ENCODE measurements at places on chromosomes 4 and X. TPM values are rescaled to one million over a fixed set of nuclear protein-coding genes. Genes with fewer than 3 reads are reported as not detected.

Gene ZCCHC18
- total RNA-seq, result 2.1 TPM

Gene PHKA1
- total RNA-seq, result 7.5 TPM

Gene GASK1B
- 25.8 TPM for total RNA-seq

Gene POU4F2
- not detected for total RNA-seq

Gene AVPR2
- not detected for total RNA-seq

Gene PQBP1
- 88.2 TPM for total RNA-seq

Gene COL4A5
- total RNA-seq, result 57.1 TPM

Gene TCEAL8
- total RNA-seq, result 68.4 TPM

Gene NR0B1
- 0.25 TPM for total RNA-seq

Gene UCHL1
- 1,154 TPM for total RNA-seq

GRCh38 chr4:101141855-101142254 lies 205.5 kb downstream of the PPP3CA start:
- DNase-seq, result no peak

DNA sequence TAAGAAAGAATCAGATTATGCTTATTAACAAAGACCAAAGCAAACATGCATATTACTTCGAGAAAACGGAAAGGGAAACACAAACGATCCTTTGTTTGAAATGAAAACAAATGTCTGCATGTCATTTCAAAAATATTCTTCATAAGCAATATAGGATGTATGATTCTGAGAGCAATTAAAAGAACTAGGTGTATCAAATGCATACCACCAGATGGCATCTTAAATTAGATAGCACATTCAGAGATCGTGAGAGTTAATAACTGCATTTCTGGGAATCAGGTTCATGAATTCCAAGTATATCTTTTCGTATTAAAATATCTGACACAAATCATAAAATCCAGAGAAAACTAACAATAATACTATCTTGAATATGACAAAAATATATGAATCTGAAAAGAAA lies 159.5 kb downstream of the PPP3CA start:
- DNase-seq, result no peak

DNA sequence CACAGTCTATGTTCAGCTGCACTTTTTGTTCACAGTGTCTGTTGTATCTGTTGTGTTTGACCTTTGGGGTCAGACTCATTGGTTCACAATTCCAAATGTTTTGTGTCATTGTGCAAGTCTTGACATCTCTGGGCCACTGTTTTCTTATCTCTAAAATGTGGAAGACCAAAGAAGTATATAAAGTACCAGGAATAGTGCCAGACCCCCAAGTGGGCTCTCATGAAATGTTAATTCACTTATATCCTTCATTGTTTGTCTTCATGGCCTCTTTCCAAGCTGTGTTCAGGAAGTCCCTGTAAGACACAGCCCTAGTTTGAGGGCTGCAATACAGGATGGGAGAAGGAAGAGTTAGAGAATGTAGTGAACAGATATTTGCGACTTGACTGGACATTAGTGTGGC lies 468.3 kb upstream of the BOD1L1 start:
- no peak for DNase-seq

DNA sequence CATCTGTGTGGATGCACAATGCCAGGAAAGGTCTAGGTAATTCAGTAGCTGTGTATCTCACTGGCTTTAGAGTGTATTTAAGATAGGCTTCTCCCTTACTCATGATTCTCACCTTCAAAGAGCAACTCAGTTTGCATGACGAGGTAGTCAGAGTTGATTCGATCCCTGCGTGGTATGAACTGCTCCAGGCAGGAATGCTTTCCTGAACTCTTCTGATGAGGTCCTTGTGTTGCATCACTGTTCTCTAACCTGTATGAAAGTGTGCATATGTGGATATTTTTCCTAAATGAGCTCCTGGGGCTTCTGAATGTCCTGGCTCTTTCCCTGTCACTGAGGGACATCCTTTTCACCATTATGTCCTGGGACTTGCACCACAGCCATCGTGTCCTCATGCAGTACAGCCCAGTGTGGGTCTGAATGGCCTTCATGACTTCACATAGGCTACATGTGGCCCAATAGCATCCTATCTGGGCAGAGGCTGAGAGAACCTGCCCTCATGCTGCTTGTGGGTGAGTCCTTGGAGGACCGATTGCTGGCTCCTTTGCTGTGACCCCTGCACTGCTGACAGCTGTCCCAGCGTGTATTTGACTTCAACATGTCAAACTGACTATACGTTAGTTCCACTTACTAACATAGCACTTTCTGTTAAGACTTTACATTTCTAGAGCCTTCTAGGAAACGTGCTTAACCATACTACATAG lies 65.3 kb upstream of the WDR1 start:
- DNase-seq, result no peak

DNA sequence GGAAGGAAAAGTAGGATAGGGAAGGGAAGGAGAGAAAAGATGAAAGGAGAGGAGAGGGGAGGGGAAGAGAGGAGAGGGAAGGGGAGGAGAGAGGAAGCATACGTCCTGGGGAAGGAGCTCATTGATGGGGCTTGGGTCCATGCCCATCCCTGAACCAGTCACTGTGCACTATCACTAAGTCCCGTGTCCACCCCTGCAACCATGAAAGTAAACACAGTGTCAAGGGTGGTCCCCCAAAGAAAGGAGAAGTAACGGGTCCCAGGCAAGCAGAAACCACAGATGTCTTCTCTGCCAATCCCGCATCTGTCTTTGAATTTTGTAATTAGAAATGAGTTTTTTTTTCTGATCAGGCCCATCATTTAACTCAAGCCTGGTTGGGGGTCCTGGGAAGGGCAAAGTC lies 55.2 kb downstream of the LGI2 start:
- no peak for DNase-seq

DNA sequence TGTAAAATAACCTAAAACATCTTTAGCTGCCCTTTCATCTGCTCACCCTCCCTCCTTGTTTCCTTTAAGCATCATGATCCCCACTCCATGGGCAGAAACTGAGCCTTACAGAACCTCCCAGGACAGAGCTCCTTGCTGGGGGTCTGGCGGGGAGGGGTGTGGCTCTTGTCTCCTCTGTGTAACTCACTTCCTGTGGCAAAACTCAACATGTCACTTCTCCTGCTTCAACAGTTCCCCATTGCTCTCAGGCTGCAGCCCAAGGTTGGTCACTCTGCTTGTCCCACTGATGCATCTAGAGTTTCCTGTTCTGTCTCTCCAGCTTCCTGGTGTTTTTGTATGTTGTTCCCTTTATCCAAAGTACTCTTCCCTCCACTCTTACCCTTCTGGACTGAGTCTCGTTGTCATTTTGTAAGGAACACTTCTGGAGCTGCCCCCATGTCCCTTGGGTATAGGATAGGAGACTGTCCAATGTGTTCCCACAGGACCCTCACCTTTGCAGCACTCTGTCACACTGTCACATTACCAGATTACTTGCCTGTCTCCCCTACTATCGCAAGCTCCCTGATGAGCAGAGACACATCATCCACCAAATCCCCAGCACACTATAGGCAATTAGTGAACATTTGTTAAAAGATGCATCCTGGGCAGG lies 19.6 kb downstream of the TMEM31 start:
- no peak for DNase-seq

DNA sequence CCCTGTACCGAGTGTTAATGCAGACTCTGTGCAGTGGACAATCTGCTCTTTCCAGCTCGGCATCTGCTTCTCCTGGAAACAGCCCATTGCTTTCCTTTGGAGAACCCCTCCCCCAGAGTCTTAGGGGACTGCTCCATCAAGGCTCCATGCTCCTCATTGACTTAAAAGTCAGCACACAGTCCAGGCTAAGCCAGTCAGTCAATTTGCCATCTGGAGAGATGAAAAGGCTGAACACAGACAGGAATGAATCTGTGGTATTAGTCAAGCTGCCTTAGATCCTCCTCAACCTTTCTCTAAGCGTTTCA lies 20.3 kb downstream of the ATP8A1 start:
- DNase-seq, result no peak

DNA sequence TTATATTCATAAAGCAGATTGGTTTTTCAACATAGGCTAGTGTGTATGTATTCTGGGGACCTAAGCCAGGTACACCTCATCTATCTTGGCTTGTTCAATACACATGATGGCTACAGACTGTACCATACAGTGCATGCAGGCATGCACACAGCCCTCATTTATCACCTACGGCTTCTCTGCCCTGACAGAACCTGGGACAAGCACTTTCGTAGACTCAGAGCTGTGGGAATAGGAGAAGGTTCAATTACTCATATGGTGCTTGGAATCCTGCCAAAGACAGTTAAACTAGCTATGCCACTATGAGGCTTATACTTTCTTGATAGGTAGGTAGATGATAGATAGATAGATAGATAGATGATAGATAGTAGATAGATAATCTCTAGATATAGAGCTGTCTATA lies 457.2 kb downstream of the GALNTL6 start:
- no peak for DNase-seq

DNA sequence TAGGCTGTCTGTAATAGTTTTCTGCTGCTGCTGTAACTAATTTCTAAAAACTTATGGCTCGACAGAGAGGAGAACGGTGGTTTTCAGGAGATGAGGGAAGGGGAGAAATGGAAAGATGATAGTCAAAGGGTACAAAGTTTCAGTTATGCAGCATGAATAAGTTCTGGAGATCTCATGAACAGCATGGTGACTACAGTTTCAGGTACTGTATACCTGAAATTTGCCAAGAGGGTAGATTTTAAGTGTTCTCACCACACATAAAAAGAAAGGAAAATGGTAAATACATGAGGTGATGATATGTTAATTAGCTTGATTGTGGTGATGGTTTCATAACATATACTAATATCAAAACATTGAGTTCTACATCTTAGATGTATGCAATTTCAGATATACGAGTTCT lies 34.9 kb downstream of the DRD5 start:
- DNase-seq, result no peak

DNA sequence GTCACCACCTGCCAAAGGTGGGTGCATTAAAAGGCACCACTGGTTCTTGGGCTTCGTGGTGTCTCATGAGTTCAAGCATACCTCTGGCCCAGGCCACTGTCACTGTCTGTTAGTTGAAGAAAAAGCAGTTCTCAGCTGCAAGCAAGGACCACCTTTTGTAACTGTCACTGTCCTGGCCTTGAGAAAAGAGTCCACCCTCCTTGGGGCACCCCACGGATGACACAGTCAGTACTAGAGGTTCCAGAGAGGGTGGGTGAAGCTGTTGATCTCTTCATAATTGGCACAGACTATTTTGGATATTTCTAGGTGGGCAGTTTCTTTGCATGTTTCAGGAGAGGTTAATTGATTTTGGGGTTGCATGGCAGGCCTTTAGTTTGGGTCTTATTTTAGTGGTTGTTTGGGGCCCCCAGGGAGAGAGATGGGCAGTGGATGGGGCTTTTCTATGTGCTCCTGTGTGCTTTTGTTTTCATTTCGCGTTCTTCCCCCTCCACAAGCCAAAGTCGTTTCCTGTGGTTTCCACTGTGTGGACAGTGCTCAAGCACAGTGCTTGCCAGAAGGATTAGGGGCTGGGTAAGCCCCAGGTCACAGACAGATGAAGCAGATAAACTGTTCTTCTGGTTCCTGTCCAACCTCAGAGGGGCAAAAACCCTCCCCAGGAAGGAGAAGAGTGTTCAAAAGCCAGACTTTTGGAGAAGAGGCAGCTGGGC lies 156.2 kb upstream of the PPP1R2C start:
- DNase-seq, result no peak

- DNase-seq, result no peak
Observed at GRCh38 chr4:64192731-64193412, 216.4 kb downstream of the TECRL start.

GRCh38 chr4:22897520-22898108 lies 204.9 kb downstream of the GBA3 start:
- peak; percentile 9 for DNase-seq

GRCh38 chr4:55396308-55397125 lies 760 bp downstream of the TMEM165 start:
- peak; percentile 31 for DNase-seq

- peak; percentile 31 for DNase-seq
Observed at GRCh38 chrX:18424482-18425198, 768 bp upstream of the CDKL5 start.

- DNase-seq, result no peak
Observed at GRCh38 chr4:139958739-139959098, 195.3 kb downstream of the MAML3 start.

GRCh38 chr4:160038615-160039014 lies 935.7 kb downstream of the RAPGEF2 start:
- peak; percentile 3 for DNase-seq

GRCh38 chr4:32745351-32745750 lies 2025.2 kb downstream of the PCDH7 start:
- DNase-seq, result no peak

- peak; percentile 20 for DNase-seq
Observed at GRCh38 chrX:103626855-103627254, 1.9 kb upstream of the TCEAL1 start.

- no peak for DNase-seq
Observed at GRCh38 chr4:101222156-101222845, 125.0 kb downstream of the PPP3CA start.

- no peak for DNase-seq
Observed at GRCh38 chrX:153374426-153374825, 26.7 kb downstream of the PNMA6E start.
